ENCODE measurements at places on chromosomes 12 and 14.

- peaks cover 23% of the 10 kb centered on the region for H3K36me3 ChIP-seq
- H3K27me3 ChIP-seq: no peaks in the 10 kb centered on the region
- no peak overlapping the region for H3K27ac ChIP-seq
- DNase-seq: no peak
- H3K4me1 ChIP-seq: peaks cover 16% of the 10 kb centered on the region
- no peak overlapping the region for H3K4me3 ChIP-seq
Observed at GRCh38 chr14:22897357-22897756, 14.3 kb downstream of the REM2 start.

DNA sequence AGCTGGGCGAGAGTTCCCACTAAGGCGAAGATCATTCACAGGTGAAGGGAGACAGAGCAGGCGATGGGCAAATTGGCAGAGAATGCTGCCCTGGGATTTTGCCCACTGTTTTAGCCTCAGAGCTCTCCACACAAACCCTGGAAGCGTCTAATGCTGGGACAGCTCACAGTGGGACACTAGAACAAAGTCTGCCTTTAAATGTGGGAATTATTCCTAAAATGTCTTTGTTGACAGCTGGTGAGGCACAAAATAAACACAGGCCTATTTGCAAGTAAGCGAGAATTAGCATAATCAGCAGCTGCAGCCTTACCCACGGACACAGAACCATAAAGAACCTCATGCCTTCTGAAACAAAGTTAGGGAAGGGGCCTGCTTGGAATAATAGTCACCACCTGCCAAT, 824.5 kb downstream of the AACS start:
- no peak overlapping the region for H3K27ac ChIP-seq
- H3K36me3 ChIP-seq: no peaks in the 10 kb centered on the region
- peaks cover 2% of the 10 kb centered on the region for H3K27me3 ChIP-seq

GRCh38 chr14:53538316-53538881, 385.3 kb upstream of the DDHD1 start:
- no peak for DNase-seq
- H3K27ac ChIP-seq: no peak overlapping the region
- H3K4me1 ChIP-seq: no peaks in the 10 kb centered on the region

- H3K4me3 ChIP-seq: no peak overlapping the region
- H3K27me3 ChIP-seq: peaks cover 3% of the 10 kb centered on the region
- DNase-seq: no peak
- H3K36me3 ChIP-seq: no peaks in the 10 kb centered on the region
- H3K4me1 ChIP-seq: no peaks in the 10 kb centered on the region
Observed at GRCh38 chr12:88638966-88639760, 58.9 kb upstream of the KITLG start.

GRCh38 chr14:34507459-34507858, 32.0 kb downstream of the EAPP start:
- H3K4me3 ChIP-seq: no peak overlapping the region
- H3K27me3 ChIP-seq: no peaks in the 10 kb centered on the region
- no peaks in the 10 kb centered on the region for H3K4me1 ChIP-seq
- no peak for DNase-seq

GRCh38 chr14:52429451-52429850, 115.3 kb downstream of the PTGER2 start:
- H3K27me3 ChIP-seq: no peaks in the 10 kb centered on the region
- peaks cover 10% of the 10 kb centered on the region for H3K36me3 ChIP-seq
- H3K27ac ChIP-seq: no peak overlapping the region
- DNase-seq: no peak

All from activated CD4-positive, alpha-beta T cell treated with anti-CD3 and anti-CD28 coated beads for 36 hours (primary cell).